Activated B cell treated with CpG ODN at 0.5 μM for 24 hours (primary cell): ENCODE measurements at places on chromosomes 3 and 15. TPM values are rescaled to one million over a fixed set of nuclear protein-coding genes. Genes with fewer than 3 reads are reported as not detected.

Gene GATA2
- total RNA-seq, result not detected in 2 replicates

Gene GABRR3
- total RNA-seq, result not detected in 2 replicates

Gene GREM1
- total RNA-seq, result not detected in 2 replicates

Gene DAZL
- not detected in 2 replicates for total RNA-seq

Gene RHCG
- total RNA-seq, result not detected in 2 replicates

Gene CELF6
- 2.0 and 2.2 TPM in 2 replicates for total RNA-seq

Gene SLC28A2
- not detected in 2 replicates for total RNA-seq

Gene CRYGS
- 4.0 and 4.6 TPM in 2 replicates for total RNA-seq

Gene C3orf85
- total RNA-seq, result not detected in 2 replicates

DNA sequence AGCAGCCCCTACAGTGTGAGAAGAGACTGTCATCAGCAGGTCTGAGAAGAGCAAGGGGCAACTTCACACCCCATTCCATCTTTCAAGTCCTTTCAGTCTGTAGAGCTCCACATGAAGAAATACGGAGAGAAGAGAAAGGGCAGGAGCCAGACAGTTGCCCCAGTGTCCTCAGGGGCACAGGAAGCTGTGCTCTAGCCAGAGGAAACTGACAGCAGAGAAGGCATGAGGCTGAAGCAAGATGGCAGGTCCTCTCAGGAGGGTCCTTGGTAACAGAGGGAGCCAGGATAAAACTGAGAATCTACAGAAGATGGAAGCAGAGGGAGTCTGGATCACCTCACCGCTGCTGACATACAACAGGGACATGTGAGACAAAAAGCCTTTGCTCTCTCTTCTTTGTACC is 47.3 kb downstream of the PLCH1 start:
- DNase-seq, result no peak

DNA sequence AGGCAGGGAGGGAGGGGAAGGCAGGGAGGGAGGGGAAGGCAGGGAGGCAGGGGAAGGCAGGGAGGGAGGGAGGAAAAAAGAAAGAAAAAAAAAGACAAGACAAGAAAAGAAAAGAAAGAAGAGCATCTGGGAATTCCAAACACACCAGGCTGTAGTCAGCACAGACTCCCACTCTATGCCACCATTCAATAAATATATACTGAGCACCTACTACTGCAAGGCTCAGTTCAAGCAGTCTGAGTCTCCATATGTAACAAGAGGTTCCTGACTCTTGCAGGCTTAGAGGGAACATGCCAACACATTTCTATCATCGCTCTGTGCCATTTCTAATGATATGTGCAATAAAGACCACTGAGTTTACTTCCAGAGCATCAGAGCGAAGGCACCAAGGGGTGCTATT is 47.7 kb downstream of the ANXA2 start:
- DNase-seq, result no peak

DNA sequence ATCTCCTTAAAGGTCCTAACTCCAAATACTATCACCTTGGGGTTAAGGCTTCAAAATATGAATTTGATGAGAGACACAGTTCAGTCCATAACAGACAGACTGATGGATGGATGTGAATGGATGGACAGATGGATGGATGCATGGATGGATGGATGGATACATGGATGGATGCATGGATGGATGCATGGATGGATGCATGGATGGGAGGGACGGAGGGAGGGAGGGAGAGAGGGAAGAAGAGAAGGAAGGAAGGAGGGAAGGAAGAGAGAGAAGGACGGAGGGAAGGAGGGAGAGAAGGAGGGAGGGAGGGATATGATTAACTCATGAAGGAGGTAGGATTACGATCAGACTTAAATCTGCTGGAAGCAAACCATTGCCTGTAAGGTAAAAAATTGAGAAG is 192.4 kb downstream of the LRRN1 start:
- DNase-seq, result no peak

GRCh38 chr15:60591496-60592370 is 112.8 kb upstream of the ICE2 start:
- DNase-seq, result peak; percentile 30

GRCh38 chr3:51145811-51146585 is 239.1 kb upstream of the MANF start:
- DNase-seq, result no peak

DNA sequence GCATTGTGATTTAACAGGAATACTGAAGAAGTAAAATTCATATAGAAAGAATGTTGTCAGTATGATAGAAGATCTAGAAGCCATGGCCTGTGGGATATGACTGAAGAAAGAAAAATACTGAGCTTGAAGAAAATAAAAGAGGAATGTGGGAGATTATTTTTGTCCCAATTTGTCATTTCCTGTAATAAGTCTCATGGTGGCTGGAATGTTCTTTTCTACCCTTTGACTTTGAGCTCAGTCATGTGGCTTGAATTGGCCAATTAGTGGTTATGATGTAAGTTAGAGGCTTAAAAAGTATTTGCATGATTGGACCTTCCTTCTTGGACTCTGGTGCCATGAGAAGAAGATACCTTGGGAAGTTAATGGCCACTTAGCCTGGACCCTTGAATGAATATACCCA is 14.1 kb downstream of the APH1B start:
- no peak for DNase-seq

DNA sequence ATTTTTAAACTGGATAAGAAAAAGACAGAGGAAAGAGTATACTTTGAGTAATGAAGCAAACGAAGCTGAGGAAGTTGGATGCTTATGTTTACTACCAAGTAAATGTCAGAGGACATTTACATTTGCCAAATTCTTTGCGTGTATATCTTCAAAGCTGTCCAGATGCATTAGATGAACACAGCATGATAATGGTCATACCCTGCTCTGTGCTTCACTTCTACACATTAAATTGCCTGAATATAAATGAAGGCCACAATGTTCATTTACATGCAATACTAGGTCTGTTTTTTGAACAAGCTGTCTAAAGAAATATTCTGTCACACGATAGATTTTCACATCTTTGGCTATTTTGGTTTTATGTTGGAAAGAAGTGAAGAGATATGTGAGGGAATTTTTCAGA is 405.8 kb upstream of the ADAMTS9 start:
- DNase-seq, result no peak

GRCh38 chr3:169657351-169658124 is 6.0 kb downstream of the MECOM start:
- DNase-seq, result no peak

- no peak for DNase-seq
These were observed 627 bp downstream of the ACAD11 start for GRCh38 chr3:132659000-132659364.

- no peak for DNase-seq
These were observed 199.9 kb upstream of the CTDSPL start for GRCh38 chr3:37661615-37662306.

DNA sequence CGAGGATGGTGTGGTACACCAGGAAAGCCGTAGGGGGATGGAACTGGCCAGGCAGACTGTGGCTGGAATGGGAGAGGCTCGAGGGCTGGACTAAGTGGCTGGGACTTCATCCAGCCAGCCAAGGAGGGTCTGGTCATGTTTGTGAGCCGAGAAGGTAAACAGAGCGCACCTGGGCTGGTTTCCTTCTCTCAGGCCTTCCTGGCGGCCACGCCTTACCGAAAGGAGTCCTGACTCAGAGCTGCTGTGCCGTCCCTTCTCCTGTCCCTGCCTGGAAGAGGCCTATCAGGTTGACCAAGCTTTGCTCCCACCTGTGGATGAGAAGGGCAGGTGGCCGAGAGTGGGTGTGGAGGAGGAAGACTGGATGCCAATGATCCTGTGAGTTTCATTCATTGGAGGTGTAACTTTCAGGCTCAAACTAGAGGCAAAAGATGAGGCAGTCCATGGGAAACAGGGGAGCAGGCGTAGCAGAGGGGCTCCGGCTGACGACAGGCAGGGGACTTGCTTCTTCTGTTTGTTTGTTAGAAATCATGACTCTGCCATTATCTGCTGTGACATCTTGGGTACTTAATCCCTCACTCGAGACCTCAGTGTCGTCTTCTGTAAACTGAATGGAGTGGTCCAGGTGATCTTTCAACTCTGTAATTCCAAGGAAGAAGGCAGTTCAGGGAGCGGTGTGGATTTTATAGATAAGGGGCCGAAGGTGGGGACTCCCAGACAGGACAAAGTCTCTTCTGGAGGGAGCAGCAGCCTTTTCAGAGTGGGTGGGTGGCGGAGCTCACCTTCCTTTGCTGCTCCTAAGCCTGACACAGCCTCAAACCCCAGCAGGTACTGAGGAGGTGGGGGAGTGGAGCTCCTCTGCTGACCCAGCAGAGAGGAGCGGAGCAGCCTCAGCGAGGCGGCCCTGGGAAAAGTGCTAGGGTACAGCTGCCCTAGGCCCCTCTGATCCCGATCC is 71.8 kb upstream of the GATM start:
- no peak for DNase-seq

DNA sequence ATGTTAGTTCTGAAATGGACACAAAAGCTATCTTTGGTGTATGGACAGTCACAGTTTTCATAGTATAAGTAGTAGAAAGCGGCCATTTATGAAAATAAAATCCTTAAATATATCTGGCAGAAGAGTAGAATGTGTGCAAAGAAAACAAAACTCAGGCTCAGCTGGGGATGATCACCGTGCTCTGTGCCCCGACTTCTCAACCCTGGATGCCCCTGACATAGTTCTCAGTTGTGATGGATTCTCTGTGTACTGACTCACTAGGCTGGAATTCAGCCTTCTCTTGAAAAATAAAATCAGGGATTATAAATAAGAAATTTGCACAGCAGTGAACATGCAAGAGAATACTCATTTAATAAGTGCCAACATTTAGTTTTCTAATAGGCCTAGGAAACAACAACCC is 925.1 kb upstream of the NR2F2 start:
- no peak for DNase-seq

DNA sequence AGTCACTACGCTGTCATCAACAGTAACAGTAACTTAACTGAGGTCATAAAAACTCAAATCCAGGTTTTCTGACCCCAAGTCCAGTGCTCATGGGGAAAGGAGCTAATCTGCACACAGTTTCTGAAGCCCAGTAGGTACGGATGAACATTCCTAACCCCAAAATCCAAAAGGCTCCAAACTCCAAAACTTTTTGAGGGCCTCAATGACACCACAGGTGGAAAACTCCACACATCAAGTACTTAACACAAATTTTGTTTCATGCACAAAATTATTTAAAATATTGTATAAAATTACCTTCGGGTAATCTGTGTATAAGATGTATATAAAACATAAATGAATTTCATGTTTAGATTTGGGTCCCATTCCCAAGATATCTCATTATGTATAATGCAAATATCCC is 10.5 kb downstream of the MRPL46 start:
- DNase-seq, result no peak

GRCh38 chr3:117409701-117410459 is 700.3 kb downstream of the TUSC7 start:
- DNase-seq, result no peak

- no peak for DNase-seq
These were observed 237.6 kb upstream of the BHLHE40 start for GRCh38 chr3:4741404-4742307.

- no peak for DNase-seq
These were observed 570 bp downstream of the PCNP start for GRCh38 chr3:101574388-101575112.

DNA sequence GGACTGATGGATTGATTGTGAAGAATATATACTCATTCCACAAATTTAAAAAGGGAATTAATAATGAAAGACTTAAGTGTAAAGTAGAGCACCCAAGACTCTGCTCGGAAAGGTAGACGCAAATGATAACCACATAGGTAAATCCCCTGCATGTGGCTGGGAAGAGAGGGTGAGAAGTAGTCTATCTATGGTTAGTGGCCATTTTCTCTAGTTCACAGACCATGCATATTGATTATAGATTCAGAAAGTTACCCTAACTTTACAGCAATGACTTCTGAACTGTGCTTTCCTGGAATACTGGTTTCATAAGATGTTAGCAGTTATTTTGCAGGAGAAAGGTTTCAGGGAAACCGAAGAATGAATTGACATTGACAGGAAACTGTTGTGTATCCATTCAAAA is 51.7 kb downstream of the CASR start:
- DNase-seq, result no peak

DNA sequence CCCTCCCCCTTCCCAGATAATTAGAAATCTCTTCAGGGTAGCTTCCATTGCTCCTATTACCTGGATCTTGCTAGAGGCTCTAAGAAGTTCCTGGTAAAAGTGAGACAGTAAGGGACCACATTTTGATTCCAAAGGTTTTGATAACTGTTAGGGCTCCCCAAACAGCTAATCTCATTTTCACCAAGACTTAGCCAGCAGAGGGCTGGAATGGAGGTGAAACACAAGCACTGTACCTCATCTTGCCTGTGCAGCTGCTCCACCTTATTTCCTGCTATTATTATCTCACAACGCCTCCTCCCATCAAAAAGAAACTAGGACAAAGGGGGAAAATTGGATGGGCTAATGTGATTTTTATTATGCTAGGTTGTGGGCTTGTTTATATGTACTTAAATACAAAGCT is 7.3 kb downstream of the SETD5 start:
- no peak for DNase-seq

GRCh38 chr15:40280260-40281056 is 2.4 kb downstream of the ANKRD63 start:
- DNase-seq, result no peak

GRCh38 chr3:161296814-161297213 is 74.5 kb downstream of the SPTSSB start:
- no peak for DNase-seq

DNA sequence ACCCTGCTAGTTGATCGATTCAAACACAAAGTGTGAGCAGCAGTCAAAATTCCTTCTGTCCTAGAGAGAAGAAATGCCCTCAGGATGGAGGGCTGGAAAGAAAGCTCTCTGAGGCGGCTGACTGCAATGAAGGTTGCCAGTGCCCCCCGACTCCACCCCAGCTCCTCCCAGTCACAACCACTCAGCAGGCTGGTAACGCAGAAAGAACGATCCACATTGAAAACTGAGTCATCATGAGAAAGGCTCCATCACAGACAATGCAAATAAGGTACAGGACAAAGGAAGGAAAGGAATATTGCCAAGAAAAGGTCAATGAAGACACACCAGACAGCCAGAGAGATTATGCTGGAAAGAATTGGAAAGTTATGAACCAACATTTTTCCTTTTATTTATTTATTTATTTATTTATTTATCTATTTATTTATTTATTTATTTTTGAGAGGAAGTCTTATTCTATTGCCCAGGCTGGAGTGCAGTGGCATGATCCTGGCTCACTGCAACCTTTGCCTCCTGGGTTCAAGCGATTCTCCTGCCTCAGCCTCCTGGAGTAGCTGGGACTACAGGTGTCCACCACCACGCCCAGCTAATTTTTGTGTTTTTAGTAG is 17.4 kb upstream of the VGLL4 start:
- DNase-seq, result no peak

GRCh38 chr15:99511866-99512661 is 53.7 kb upstream of the MEF2A start:
- DNase-seq, result peak; percentile 63

DNA sequence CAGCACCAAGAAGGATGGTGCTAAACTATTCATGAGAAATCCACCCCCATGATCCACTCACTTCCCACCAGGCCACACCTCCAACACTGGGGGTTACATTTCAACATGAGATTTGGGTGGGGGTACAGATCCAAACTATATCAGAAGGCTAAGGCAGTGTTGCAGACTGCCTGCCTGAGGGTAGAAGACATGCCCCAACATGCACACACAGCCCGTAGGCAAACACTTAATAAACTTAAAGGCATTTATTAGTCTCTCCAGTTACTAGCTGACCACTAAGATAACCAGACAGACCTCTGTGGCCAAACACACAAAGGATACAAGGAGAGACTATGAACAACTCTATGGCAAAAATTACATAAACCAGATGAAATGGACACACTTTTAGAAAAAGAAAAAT is 10.2 kb downstream of the FAM162A start:
- no peak for DNase-seq
